ENCODE measurements at places on chromosomes 7 and 10.

- DNase-seq, result no peak
Measured at GRCh38 chr7:98233219-98234070, 18.6 kb downstream of the TECPR1 start.

DNA sequence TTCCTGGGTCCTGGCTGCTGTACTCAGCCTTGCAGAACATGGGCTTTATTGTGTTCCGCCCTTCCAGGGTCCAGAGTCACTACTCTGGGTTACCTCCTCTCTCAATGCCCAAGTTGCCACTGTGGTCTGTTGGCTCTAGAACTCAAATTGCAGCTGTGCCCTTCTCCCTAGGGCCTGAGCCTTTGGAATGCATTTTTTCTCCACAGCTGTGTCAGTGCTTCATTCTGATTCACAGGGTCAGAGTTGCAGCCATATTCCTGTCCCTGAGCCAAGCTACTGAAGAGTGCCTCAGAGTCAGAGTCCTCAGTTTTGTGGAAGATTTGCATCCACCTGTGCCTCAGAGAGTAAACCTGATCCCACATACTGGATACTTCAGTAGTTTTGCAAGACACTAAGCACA is 167.5 kb downstream of the ITGB1 start:
- DNase-seq, result no peak

DNA sequence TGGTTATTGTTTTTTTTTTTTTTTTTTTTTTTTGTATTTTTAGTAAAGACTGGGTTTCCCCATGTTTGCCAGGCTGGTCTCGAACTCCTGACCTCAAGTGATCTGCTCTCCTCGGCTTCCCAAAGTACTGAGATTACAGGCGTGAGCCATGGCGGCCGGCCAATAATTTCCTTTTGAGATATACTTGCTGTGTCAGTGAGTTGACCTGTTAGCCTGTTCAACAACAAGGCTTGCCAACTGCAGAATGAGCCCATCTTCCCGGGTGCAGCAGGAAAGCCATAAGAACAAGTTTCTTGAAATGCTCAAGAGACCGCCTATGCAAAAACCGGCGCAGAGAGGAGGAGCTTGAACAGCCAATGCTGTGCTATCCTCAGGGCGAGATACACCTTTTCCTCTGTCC is 112.5 kb downstream of the PRPF18 start:
- DNase-seq, result no peak

GRCh38 chr7:55181762-55182161 is 162.9 kb downstream of the EGFR start:
- no peak for DNase-seq

DNA sequence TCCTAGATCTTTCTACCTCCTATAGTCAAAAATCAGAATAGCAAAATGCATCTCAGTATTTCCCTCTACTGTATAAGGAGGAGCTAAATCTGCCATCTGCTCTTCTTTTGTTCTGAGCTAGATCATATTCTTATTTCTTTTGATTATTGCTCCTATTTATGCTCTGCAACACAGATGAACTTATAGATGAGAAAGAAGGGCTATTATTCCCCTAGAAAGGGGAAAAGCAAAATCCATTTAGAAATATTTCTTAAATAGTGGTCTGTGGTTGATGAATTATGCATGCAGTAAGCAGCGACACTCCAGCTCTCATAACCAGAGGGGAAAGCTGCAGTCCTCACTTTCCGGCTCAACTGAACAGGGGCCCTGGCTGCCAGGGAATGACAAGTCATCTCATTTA is 207.3 kb upstream of the SORCS1 start:
- DNase-seq, result no peak

- DNase-seq, result no peak
Measured at GRCh38 chr10:52119507-52119906, 194.6 kb upstream of the DKK1 start.

Data from activated CD4-positive, alpha-beta T cell treated with anti-CD3 and anti-CD28 coated beads, Interleukin-2, amount 50 U/mL, for 1 hour (primary cell).